ENCODE measurements at places on chromosomes 4 and X.

DNA sequence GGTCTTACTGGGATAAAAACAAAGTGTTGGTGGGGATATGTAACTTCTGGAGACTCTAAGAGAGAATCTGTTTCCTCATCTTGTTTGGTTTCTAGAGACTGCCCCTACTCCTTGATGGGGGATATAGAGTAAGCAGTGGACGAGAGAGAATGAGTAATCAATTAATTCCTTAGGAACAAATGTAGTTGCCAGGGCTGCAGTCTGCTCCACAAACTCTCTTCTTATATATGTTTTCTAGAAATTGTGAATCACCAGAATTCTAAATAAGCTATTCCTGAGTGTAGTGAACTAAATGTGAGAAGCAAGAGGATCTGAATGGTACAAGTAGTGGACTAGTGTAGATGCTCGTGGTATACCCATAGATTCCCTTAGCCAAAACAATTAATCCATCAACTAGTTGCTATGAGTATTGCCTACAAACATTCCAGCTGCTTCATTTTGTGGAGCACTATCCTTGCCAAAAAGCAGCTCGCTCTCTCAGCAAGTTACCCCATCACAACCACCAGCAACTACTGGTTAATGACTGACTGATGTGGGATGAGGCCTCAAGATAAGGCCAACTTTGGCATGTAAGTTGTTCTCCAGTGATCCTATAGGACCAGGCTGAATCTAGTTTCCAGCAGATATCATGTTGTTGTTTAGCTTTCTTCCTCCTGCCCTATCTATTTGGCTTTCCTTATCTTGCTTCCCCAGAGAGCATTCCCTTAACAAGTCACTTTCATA, 273.0 kb downstream of the SLC7A11 start:
- no peak for DNase-seq

DNA sequence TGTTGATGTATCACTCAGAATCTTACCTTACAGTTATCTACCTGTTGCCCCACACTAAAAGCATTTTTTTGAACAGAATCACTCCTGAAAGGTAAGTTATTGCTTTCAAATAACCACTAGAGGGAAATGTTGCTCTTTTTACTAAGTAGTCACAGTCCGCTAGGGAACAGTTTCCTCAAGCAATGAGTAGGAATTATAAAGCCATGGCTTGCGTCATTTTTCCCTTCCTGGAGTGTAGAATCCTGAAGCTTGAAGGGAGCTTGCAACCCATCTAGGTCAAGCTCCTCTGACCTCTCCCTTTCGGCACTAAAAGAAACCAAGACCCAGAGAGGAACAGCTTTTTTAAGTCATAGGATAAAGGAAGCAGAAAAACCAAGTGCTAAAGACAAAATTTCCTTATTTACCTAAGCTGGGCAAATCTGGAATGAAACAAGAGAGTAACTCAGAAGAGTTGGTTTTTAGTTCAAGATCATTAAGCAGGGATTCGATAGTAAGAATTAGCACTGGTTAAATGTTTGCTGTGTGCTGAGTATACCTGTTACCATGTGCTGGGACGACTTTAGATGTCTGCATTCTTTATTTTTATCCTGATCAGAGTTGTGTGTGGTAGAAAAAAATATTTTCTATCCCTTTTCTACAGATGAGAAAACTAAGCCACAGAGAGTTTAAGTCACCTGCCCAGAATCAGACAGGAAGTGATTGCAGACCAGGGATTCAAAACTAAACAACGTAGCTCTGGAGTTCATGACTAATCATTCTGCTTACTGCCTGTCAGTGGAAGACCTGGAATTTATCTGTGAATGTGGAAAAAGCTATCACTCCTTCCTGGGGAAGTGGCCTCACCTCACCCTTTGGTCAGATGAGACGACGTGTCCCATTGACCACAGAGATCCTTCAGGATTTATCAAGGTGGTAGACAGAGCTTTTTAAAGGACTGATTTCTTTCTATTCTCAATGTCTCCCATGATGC, 631.5 kb downstream of the RAB28 start:
- peak; percentile 17 for DNase-seq

GRCh38 chr4:178316211-178316610, 874.0 kb upstream of the AGA start:
- peak; percentile 29 for DNase-seq

GRCh38 chr4:187016101-187016500, 292.4 kb upstream of the FAT1 start:
- no peak for DNase-seq

DNA sequence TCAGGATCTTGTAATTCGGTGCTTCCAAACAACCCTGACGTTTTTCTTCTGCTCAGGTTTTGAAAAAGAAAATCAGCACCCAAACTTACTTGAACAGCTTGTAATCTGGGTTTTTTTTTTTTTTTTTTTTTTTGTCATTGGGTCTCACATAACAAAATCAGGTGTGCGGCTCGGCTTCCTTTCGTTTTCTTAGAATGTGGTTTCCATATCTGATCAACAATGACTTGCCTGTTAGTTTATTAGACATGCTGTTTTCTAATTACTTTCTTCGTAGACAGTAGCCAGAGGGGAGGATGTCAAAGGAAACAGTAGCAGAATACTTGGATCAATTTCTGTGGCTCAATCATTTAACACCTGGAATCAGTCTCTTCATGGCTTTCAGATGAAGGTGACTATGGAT, 890 bp upstream of the FREM3 start:
- no peak for DNase-seq

DNA sequence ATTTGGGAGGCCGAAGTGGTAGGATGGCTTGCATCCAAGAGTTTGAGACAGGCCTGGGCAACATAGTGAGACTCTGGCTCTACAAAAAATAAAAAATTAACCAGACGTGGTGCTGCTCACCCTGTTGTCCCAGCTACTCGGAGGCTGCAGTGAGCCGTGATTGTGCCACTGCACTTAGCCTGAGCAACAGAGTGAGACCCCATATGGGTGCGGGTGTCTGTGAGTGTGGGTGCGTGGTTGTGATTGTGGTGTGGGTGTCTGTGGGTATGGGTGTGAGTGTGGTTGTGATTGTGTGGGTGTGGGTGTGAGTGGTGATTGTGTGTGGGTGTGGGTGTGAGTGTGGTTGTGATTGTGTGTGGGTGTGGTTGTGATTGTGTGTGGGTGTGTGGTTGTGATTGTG, 114.6 kb downstream of the UBE2K start:
- DNase-seq: no peak

- DNase-seq: no peak
These were observed 265.7 kb upstream of the BOD1L1 start for GRCh38 chr4:13893211-13893610.

- DNase-seq: no peak
These were observed 156.4 kb downstream of the PPARGC1A start for GRCh38 chr4:23733476-23733875.

DNA sequence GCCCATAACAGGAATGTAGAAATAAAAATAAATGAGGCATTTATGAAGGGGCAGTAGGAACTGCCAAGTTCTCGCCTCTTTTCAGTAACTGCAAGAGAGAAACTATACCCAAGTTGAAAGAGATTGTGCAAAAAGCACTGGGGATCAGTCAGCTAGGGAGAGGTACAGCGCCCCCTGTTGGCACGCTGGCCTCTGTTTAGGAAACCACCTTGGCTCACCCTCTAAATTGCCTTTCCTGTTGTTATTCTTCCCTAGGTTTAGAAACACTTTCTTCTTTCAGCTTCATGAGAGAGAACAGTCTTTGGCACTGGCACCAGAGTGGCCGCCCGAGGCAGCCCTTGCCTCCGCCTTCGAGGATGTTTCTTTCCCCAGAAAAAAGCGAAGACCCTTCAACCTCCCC, 348.5 kb downstream of the MID1IP1 start:
- DNase-seq: peak; percentile 76

All from colonic mucosa (tissue), 4 donors.